Upper lobe of left lung (tissue), 6 donors: ENCODE measurements at places on chromosomes 11 and 22. TPM values are rescaled to one million over a fixed set of nuclear protein-coding genes. Genes with fewer than 3 reads are reported as not detected.

MYBPC3 gene
- total RNA-seq: not detected

DNA sequence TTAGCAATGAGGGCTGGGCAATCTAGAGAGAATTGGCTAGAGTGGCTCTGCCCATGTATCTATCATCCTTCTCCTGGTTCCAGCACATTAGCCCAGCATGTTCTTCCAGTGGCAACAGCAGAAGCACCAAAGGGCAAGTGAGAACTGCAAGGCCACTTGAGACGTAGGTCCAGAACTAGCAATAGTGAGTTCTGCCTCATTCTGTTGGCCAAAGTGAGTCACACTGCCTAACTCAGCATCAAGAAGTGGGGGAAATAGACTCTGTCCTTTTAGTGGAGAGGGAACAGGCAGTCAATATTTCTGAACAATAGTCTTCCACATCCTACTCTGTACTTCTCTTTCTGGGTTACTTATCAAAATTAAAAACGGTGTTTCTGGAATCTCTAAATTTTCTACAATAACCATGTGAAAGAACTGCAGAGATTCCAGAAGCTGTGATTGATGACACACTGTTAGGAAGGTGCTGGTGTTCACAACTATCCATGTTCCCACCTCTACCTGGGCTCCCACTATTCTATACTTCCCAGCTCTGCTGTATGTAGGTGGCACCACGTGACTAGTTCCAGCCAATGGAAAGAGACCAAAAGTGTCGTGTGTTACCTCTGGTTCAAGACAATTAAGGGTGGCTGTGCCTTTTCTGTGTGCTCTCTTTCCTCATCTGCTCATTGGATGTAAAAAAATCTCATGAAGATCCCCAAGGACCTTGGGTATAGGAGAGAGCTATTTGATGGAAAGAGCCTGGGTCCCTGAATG is 23.4 kb upstream of the GRK3 start:
- no peak for DNase-seq

DNA sequence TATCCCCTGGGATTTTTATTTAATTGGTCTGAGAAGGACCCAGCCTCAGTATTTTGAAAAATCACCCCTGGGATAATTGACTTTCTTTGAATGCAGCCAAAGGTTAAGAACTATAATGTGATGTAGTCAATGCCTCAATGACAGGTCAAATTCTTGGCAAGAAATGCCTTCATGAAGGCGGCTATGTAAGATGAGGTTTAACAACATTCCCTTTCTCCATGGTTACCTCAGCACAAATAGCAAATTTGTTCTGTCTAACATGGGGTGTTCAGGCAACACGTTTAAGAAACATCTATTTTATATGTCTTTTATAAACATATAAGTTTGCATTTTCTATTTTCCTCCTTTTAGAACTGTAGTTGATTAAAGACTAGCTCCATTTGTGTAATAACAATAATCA is 5.3 kb downstream of the SLN start:
- DNase-seq: no peak

GRCh38 chr11:47400768-47401279 is 7.6 kb upstream of the SLC39A13 start:
- DNase-seq: no peak

DNA sequence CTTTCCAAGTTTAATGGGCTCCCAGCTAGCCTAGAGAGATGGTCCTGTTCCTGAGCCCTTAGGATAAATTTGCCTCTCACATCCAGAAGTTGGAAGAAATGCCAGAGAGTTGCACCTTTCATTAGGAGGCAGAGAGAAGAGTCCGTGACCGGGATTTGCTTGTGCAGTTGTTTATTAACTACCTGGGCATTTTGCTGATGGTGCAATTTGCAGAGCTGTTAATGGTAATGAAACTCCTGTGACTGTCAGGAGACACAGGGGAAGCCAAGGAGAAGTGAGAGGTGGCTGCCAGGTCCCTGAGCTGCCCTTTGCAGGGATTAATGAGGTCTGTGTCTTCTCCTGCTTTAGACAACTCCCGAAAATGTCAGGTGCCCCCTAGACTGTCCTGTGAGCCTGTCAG is 69.1 kb upstream of the B3GAT1 start:
- DNase-seq: no peak

DNA sequence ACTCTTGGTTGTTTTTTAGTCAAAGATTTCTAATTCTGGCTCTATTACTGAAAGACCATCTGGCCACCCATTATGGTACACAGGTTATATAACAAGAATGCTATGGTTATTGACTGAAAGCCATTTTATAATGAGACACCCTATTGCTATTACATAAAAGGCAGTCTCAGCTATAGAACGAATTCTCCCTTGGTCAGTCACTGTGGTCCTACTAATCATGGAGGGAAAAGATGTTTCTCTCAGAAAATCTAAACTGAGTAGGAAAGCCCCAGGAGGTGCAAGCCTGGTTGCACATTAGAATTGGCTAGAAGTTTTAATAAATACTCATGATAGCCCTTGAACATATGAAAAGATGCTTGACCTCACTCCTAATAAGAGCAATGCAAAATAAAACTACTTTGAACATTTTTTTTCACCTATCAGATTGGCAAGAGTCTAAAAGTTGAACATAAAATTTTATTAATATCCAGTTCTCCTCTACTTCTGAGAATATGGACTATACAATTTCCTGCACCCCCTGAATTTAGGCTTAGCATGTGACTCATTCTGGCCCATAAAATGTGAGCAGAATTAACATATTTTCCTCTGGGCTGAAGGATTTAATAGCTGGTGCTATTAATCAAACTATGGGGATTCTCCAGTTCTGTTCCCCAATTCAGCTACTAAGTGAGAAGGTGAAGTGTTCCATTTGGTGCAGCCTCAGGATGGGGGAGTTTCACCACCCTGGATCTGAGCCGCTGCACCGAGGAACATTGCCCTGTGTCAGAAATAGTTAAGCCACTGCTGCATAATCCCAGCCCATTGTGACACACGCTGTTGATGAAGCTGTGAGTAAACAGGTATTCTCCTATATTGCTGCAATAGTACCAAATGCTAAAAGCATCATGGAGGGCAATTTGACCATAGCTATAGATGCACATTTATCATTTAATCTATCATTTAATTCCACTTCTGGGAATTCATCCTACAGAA is 11.5 kb upstream of the CRKL start:
- DNase-seq: no peak

GRCh38 chr11:61309739-61310138 is 14.6 kb upstream of the VWCE start:
- DNase-seq: no peak

GRCh38 chr11:1669546-1670218 is 27.3 kb upstream of the KRTAP5-6 start:
- DNase-seq: no peak

DNA sequence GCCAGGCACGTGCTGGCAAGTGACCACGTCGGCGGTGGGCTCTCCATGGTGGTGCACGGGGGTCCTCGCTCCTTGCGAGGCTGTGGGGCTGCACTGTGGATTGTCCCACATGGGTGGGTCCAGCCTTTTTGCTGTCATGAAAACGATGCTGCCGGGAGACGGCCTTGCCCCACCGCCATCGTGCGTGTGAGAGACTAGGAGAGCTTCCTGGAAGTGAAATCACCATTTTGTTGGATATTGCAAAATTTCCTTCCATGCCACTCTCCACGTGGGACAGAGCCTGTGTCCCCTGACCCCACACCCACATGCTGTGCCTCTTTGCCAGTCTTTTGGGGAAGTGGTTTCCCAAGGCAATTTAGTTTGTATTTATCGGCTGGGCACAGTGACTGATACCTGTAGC is 18.2 kb upstream of the GRAMD4 start:
- peak; percentile 69 for DNase-seq

DNA sequence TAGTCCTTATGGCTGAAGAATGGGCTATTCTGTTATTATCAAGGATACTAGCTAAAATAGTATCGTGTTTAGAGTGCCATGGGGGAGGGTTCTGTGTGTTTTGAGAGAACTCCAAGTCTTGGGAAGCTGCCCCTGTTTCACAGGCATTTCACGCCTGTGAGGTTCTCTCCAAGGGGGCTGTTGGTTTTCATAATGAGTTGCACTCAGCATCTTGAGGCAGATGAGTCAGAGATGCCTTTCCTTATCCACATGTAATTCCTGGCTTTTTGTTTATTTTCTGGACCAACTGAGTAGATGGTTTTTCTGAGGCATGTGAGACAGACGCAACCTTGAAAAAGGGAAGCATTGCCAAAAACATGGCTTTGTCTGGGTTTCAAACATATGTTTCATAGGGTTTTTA is 203.7 kb downstream of the ARHGAP42 start:
- no peak for DNase-seq

- no peak for DNase-seq
Observed at GRCh38 chr22:28736301-28737155, 5.1 kb downstream of the CHEK2 start.

GRCh38 chr11:123674297-123674696 is 19.9 kb upstream of the SCN3B start:
- no peak for DNase-seq

DNA sequence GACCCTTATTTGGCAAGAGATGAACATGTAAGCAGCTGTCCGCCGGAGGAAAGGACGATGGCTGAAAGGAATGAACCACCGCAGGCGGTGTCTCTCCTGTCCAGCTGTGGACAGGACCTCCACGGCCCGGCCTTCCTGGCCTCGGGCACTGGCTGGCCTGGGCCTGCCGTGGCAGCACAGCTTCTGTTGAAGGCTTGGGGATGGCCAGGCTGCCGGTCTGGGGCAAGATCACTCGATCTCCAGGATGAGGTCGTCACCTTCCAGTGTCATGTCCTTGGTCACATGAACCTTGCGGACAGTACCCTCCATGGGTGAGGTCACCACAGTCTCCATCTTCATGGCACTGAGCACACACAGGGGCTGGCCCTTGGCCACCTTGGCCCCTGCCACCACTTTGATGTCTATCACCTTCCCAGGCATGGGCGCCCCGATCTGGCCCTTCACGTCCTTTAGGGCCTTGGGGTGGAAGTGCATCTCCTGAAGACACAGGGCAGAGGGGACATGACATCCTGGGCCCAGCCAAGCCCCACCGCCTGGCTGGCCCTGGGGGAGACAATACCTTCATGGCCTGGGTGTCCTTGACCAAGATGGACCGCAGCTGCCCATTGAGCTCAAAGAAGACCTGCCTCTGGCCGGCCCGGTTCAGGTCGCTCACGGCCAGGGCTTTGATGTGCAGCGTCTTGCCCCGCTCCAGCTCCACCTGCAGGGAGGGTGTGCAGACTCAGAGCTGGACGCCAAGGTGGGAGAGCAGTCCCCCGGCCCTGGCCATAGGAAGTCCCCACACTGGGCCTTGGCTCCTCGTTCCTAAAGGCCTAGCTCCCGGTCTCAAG is 5.6 kb downstream of the RCE1 start:
- peak; percentile 69 for DNase-seq
